ENCODE measurements at places on chromosomes 16 and 17. TPM values are rescaled to one million over a fixed set of nuclear protein-coding genes. Genes with fewer than 3 reads are reported as not detected.

The CETP gene
- total RNA-seq = not detected

The NARF gene
- total RNA-seq = 73.3 TPM

The PRKCB gene
- 0.77 TPM for total RNA-seq

The ADGRG3 gene
- total RNA-seq = not detected

The MT1G gene
- total RNA-seq = not detected

The CIBAR2 gene
- not detected for total RNA-seq

The LRRC37A gene
- 2.9 TPM for total RNA-seq

The HSF5 gene
- total RNA-seq = 0.05 TPM

The TBC1D3H gene
- not detected for total RNA-seq

The CNTROB gene
- 58.3 TPM for total RNA-seq

The NPB gene
- 1.1 TPM for total RNA-seq

The EPX gene
- total RNA-seq = not detected

The NTN3 gene
- total RNA-seq = 4.8 TPM

The ALOXE3 gene
- total RNA-seq = 0.09 TPM

The ZFP3 gene
- 0.11 TPM for total RNA-seq

The PLSCR3 gene
- total RNA-seq = 25.7 TPM

The TPSB2 gene
- total RNA-seq = not detected

The TEKT3 gene
- total RNA-seq = 0.55 TPM

The IL17C gene
- 0.23 TPM for total RNA-seq

The TBC1D28 gene
- total RNA-seq = 0.26 TPM

The GRB2 gene
- total RNA-seq = 79.4 TPM

The EARS2 gene
- total RNA-seq = 27.9 TPM

All from neural crest cell (in vitro differentiated cells).